Panc1 (cell line): ENCODE measurements at places on chromosomes 11 and 22. TPM values are rescaled to one million over a fixed set of nuclear protein-coding genes. Genes with fewer than 3 reads are reported as not detected.

DNA sequence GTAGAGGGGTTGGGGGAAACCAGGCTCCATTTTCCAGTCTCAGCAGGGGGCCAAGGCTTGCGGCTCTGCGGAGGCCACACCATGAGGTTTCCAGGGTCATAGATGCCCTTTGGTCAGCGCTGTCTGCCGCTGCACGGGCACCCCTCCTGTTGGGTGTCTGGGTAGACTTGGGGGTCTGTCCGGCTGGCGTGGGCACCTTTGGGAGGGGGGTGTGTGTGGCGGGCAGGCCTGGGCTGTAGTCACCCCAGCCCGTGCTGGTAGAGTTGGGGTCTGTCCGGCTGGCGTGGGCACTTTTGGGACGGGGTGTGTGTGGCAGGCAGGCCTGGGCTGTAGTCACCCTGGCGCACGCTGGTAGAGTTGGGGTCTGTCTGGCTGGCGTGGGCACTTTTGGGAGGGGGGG, 18.6 kb downstream of the LSP1 start:
- H3K4me1 ChIP-seq = peaks cover 32% of the 10 kb centered on the region
- no peak overlapping the region for H3K27ac ChIP-seq
- no peaks in the 10 kb centered on the region for H3K27me3 ChIP-seq
- no peak overlapping the region for H3K4me3 ChIP-seq
- H3K36me3 ChIP-seq = no peaks in the 10 kb centered on the region

DNA sequence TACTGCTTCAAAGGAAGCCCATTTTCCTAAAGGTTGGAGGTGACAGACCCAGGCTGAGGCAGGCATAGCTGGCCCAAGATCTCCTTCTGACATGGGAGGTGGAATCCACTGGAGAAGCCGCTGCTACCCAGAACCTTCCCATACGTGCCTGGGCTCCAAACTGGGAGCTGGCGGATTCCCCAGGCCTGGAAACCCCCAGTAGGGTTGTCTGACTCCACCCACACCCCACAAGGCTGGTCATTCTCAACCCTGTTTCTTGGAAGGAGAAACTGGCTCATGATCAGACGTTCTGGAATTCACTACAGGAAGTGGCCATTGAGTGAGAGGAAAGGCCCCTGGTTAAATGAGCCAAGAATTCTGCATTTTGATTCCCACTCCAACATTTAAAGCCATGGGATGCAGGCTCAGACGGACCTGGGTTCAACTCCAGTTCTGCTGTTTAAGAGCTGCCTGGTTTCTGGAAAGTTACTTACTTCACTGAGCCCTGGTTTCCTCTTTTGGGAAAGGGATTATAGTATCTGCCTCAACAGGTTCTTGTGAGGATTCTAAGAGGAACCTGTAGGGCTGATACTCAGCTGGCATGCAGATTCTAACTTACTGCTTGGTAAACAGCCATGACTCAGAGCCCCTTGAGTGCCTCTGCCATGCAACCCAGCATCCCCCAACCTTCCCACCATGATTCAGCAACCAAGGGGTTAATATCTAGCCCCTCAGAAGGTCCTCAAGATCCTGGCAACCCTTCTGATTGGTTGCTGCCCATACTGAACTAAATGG, 19.4 kb upstream of the TSKU start:
- H3K4me1 ChIP-seq = peaks cover 3% of the 10 kb centered on the region; the same call in 1 of the 2 replicates
- H3K27me3 ChIP-seq = no peaks in the 10 kb centered on the region
- no peak overlapping the region for H3K27ac ChIP-seq
- DNase-seq = no peak

DNA sequence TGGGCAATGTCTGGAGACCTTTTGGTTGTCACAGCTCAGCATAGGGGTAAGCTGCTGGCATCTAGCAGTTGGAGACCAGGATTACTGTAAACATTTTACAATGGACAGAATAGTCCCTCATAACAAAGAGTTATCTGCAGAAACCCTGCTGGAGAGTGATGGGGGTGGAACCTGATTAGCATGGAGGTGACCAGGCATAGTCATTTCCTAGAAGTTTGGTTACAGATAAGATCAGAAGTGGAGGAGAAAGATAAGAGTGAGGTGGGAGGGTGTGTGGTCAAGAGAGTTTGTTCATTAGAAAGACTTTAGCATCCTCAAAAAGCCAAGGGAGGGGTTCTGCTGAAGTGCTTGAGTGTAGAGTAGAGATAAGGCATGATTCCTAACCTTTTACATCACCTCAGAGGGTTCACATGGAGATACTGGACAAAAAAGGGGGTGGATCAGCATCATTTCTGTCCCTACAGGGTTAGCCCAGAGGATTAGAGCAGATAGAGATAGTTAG, 38.8 kb downstream of the PRDM11 start:
- peaks cover 8% of the 10 kb centered on the region for H3K4me1 ChIP-seq
- DNase-seq = no peak
- no peak overlapping the region for H3K4me3 ChIP-seq
- H3K27me3 ChIP-seq = no peaks in the 10 kb centered on the region

- peaks cover 18% of the 10 kb centered on the region for H3K27me3 ChIP-seq
- H3K4me1 ChIP-seq = peaks cover 5% of the 10 kb centered on the region
- no peak overlapping the region for H3K4me3 ChIP-seq
- H3K27ac ChIP-seq = no peak overlapping the region
- H3K36me3 ChIP-seq = no peaks in the 10 kb centered on the region
- DNase-seq = no peak
Measured at GRCh38 chr11:118311518-118311917, 7.0 kb downstream of the CD3E start.

GRCh38 chr11:33769542-33769941, 4.8 kb downstream of the FBXO3 start:
- H3K4me1 ChIP-seq = peaks cover 10% of the 10 kb centered on the region
- H3K4me3 ChIP-seq = no peak overlapping the region
- H3K27ac ChIP-seq = no peak overlapping the region
- no peak for DNase-seq

DNA sequence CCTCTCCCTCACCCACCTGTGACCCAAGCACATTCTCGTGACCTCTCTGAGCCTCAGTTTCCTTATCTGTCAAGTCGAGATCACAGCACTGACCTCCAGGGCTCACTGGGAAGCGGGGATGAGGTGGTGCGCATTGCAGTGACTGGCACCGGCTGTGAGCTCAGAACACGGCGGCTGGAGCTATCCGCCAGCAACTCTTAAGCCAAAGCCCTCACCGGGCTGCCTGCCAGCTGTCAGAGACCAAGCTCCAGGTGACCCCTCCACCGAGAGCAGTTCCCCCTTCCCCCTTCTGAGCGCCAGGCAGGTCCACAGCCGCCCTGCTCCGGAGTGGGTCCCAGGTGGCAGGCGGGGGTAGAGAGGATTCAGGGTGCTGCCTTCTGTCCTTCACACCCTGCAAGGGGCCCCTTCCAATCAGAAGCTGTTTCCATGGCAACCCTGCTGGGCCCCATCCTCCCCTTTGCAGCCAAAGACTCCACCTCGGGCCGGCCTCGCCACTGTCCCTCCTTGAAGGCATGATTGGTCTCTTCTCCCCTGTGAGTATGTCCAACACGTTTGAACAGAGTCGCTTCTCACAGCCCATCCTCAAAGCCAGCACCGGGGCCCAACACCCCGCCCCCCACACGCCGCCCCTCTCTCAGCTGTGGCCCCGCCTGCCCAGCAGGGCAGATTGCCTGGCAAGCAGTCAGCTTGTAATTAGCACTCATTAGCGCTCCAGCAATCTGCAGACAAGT, 98.7 kb downstream of the WNT7B start:
- no peaks in the 10 kb centered on the region for H3K27me3 ChIP-seq
- H3K4me1 ChIP-seq = no peaks in the 10 kb centered on the region
- H3K36me3 ChIP-seq = no peaks in the 10 kb centered on the region
- no peak overlapping the region for H3K27ac ChIP-seq

- H3K36me3 ChIP-seq = no peaks in the 10 kb centered on the region
- H3K4me3 ChIP-seq = no peak overlapping the region
- no peak overlapping the region for H3K27ac ChIP-seq
- H3K4me1 ChIP-seq = no peaks in the 10 kb centered on the region
Measured at GRCh38 chr11:76995081-76995576, 39.1 kb upstream of the B3GNT6 start.

DNA sequence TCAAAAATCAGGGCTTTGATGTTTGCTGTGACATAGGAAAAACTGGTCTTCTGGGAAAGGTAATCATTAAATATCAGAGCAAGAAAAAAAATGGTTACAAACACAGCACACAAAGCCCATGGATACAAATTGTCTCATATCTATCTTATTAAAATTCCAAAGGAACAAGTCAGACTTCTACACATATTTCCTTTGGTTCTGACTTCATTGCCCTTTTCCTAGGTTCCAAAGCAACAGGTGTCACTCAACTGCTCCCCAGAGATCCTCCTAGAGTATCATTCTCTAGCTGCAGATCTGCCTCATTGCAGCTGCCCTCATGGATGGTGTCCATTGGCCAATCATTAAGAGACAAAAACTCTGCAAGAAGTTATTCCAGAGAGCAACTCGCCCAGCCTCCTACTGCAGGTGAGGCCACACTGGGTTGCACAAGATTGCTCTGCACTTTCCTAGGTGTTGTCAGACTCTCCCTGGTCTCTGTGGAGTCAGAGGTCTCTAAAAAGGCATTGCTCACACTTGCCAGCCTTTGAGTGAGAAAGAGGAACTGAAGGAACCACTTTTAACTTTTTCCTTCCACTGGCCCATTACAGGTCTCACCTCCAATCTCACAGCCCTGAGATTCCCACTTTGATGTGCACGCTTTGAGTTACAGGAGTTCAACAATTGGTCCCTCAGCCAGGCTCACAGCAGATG, 5.7 kb downstream of the DRICH1 start:
- H3K4me1 ChIP-seq = no peaks in the 10 kb centered on the region
- H3K27me3 ChIP-seq = no peaks in the 10 kb centered on the region
- no peak overlapping the region for H3K4me3 ChIP-seq
- DNase-seq = no peak

PATE2 gene
- 0.18 TPM for total RNA-seq

PRODH gene
- total RNA-seq = 1.4 TPM

PAMR1 gene
- total RNA-seq = 0.13 TPM

IGLL1 gene
- total RNA-seq = not detected

AP1B1 gene
- total RNA-seq = 48.6 TPM

CDK2AP2 gene
- total RNA-seq = 76.1 TPM
